ENCODE measurements at places on chromosomes 11 and 22. TPM values are rescaled to one million over a fixed set of nuclear protein-coding genes. Genes with fewer than 3 reads are reported as not detected.

DNA sequence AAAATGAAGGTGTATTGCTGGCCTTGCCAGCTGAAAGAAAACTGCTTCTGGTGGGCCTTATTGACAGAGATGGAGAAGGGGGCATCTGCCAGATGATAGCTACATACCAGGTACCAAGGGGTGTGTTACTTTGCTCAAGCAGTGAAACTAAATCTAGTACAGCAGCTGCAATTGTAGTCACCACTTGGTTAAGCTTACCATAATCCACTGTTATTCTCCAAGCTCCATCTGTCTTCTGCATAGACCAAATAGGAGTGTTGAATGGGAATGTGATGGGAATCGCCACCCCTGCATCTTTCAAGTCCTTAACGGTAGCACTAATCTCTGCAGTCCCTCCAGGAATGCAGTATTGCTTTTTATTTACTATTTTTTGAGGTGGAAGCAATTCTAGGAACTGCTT lies 45.8 kb upstream of the LIN7C start:
- peaks cover 14% of the 10 kb centered on the region for H3K4me1 ChIP-seq
- no peak for DNase-seq
- no peaks in the 10 kb centered on the region for H3K27me3 ChIP-seq
- no peak overlapping the region for H3K27ac ChIP-seq

DNA sequence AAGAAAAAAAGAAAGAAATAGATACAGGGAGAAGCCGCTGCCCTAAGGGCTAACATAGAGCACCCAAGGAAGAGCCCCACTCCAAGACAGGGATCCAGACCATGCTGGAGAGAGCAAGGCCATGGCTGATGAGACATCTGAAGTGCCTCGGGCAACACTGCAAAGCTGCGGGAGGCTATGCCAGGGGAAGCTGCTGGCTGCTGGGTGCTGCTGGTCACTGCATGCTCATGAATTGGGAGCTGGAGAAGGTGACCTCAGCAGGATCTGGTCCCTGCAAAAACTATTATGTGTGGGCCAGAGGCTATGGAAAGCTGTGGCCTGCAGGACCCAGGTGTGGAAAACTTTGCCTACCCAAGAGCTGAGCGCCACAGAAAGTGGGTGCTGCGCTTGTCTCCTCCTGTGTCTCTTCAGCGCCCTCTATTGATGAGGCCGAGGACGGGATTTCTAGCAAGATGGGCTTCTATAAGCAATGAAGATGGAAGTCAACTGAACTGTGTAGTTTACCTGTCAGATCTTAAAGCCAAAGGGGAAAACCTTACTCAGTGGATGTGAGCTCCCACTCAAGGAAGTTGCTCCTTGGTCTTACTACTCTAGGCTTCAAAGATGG lies 17.3 kb upstream of the SLC29A2 start:
- H3K4me1 ChIP-seq, result no peaks in the 10 kb centered on the region
- DNase-seq, result peak; percentile 77
- H3K27me3 ChIP-seq, result peaks cover 3% of the 10 kb centered on the region
- no peak overlapping the region for H3K4me3 ChIP-seq

GRCh38 chr11:112537026-112537425 lies 276.4 kb upstream of the PLET1 start:
- no peaks in the 10 kb centered on the region for H3K27me3 ChIP-seq
- H3K36me3 ChIP-seq, result no peaks in the 10 kb centered on the region
- peaks cover 19% of the 10 kb centered on the region for H3K4me1 ChIP-seq
- H3K27ac ChIP-seq, result no peak overlapping the region
- no peak for DNase-seq

DNA sequence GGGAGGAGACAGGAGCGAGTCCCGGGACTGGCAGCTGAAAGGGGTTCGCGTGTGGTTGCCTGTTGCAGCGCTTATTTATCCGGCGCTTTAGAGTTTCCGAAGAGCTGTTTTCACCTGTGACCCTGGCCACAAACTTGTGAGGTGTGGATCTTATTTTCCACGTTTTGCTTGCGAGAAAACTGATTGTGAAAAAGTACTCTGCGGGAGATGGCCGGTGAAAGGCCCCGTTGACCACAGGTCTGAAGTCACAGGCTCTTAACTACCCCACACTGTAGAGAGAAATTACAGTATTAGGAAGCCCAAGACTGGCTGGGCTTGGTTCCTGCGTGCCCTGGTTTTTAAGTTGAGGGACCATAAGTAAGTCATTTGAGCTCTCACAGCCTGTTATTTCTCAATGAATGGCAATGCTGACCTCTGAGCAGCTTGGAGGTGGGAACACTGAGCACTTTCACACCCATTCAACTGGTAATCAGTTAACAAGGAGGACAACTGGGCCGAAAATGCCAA lies 379 bp upstream of the RAB38 start:
- no peak overlapping the region for H3K27ac ChIP-seq
- no peaks in the 10 kb centered on the region for H3K4me1 ChIP-seq
- H3K4me3 ChIP-seq, result no peak overlapping the region

The MOV10L1 gene
- total RNA-seq, result not detected
